ENCODE measurements at places on chromosomes 12 and 14.

DNA sequence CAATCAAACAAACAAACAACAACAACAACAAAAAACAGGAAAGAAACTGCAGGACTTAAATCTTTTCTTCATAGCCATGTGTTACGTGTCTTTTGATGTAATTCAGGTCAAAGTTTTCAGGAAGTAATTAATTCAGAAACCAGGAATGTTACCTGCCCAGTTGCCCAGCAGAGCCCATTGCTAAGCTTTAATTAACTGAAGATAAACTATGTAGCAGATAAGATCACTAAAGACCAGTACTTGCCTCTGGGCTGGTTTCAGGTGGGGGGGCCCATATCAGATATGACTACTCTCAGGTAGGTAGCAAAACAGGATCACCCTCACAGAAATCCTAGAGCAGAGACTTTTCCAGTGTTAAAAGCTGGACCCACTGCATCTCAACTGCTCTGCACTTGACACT, 69.2 kb downstream of the LIN7A start:
- no peak for DNase-seq

GRCh38 chr14:33567023-33567728, 383.7 kb downstream of the EGLN3 start:
- no peak for DNase-seq

- peak; percentile 20 for DNase-seq
Observed at GRCh38 chr14:50225067-50225973, 6.1 kb downstream of the SOS2 start.

GRCh38 chr12:20950248-20950647, 139.7 kb downstream of the SLCO1B3 start:
- no peak for DNase-seq

DNA sequence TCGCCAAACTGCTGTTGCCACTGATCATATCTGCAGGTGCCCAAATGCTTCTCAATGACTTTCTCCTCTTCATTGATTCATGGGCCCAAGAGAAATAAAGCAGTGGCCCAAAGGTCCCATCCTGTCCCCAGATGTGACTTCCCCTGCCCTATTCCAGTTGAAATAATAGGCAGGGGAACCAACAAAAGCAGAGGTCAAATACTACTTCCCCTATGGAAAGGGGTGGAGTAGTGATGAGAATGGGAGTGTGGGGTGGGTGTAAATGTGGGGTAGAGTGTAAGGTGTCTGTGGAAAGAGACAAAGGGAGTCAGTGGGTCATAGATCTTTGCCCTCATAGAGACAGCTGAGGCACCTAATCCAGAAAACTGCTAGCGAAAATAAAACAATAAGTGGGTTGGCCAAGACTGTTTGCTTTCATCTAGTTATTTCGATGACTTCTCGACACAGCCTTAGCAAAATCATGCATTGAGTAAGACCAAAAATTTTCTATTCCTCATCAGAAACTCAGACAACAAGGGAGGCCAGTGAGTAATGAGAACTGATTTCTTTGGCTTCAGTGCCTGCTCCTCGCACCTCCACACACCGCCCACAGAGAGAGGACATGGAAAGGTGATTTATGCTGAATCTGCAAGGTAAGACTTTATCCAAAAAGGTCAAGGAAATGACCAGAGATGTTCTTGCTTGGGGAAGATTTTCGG, 10.9 kb upstream of the IL22 start:
- DNase-seq, result no peak

DNA sequence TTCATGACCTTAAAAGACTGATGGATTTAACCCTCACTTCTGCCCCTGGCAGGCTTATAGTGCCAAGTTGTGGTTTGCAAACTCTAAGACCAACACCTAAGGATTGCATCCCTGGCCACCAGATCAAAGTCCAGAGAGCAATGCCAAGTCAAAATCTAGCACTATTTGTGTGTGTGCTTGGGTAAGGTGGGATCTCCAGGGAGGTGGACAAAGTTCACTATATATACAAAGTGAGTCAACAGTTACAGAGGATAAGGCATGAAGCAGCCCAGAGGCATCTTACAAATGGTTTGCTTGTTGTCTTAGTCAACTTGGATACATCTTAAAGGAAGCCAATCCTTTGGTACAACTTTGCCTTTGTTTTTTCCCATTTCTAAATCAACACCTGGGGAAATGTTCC, 137.3 kb downstream of the MSRB3 start:
- no peak for DNase-seq
